CD4-positive, alpha-beta T cell treated with Interleukin-1 beta for 1 hour (primary cell): ENCODE measurements at places on chromosomes 13 and 19.

DNA sequence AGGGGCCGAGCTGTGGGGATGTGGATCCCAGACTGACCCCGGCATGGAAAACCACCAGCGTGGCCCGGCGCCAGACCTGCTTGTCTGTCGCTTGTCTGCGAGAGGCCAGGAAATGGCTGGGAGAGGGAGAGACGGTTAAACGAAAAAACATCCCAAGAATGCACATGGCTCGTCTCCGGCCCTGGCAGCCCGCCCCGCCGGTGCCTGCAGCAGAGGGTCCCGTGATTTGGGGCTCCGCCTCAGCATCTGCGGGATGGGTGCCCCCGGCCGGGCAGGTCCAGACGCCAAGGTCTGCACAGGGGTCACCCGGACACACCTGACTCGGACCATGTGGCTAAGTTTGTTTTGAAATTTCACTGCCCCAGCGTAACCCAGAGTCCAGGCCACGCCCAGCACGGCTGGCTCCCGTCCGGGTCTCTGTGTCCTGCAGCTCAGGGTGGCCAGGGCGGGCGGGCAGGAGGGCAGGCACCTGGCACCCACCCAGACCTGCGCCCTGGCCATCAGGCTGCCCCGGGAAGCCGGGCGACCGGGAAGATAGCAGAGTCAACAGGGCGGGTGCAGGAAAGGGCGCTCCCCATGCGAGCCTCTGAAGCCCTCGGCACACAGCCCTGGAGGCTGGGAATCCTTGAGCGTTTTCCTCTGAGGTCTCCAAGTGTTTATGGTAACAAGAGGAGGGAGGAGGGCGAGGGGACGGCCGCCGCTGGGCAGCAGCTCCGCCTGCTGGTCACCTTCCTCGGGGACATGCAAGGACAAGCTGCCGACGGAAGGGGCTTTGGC lies 103.2 kb downstream of the GADD45B start:
- DNase-seq, result peak; percentile 72

DNA sequence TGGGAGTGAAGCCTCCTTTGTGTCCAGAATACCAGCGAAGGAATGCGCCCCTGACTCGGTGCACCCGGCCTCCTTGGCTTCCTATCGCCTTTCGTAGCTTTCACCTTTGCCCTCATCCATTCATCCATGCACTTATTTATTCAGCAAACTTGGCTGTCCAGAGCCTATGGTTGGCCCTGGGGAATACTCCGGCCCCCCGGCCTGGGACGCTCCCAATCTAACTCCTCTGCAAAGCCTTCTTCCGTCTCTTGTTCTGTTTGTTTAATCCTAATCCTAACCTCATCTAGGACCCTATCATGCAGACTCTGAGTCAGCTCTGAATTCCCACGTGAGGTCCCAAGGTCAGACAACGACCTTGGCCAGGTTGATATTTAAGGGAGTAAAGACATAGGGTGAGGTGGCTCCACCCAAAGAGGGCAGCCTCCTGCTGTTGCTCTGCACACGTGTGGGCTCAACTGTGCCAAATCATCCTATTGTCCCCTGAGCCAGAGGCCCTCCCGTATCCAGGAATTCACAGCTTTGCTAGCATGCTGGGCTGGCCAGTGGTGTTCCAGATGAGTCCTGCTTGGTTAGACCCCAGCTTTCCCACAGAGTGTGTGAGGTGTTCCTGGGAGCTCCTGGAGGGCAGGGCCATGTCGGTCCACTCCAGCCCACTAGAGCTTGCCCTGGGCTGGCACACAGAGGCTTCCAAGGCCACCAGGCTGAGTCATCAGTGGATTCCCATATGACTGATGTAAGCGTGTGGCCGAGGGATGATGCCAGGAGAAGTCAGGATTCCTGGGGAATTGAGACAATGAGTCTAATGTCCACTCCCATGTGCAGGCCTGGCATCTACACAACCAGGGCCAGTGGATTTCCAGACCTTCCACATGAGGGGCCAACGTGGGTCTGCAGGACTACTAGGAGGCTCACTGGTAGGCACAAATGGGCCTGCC lies 6.5 kb upstream of the CCNE1 start:
- DNase-seq, result no peak

DNA sequence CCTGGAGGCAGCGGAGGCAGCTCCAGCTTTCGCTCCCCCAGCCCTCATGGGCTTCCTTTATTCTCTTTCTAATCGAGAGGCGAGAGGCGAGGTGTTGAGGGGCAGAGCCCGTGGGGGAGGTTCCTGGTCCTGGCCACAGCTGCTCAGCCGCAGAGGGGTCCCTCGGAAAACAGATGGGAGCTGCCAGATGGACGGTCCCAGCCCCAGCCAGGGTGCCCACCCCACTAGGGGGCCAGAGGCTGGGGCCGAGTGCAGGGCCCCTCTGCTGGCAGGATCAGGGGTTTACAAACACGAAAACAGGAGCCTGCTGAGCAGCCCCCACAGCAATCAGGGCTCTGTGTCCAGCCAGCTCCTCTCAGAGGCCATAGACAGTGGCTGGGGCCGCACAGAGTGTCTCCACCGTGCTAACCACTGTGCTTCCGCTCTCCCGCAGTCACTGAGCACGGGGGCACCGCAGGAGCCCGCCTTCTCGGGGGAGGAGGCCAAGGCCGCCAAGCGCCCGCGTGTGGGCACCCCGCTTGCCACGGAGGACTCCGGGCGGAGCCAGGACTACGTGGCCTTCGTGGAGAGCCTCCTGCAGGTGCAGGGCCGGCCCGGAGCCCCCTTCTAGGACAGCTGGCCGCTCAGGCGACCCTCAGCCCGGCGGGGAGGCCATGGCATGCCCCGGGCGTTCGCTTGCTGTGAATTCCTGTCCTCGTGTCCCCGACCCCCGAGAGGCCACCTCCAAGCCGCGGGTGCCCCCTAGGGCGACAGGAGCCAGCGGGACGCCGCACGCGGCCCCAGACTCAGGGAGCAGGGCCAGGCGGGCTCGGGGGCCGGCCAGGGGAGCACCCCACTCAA lies 182.2 kb downstream of the KDM4B start:
- DNase-seq, result no peak

DNA sequence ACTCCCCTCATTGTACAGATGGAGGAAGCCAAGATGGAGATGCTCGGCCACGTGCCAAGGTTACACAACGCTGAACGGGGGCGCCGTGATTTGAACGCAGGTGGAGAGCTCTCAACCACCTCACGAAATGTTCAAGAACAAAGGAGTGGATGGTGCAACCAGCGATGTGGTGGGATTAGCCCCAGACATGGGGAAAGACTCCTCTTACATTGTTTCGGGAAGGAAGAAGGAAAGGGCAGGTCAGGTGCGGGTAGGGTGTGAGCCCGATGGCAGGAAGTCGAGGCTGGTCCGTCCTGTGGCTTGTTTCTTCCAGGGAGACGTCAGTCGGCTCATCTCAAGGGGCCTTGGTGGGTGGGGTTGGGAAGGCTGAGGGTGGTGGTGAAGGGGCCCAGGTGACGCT lies 7.1 kb upstream of the KLK14 start:
- DNase-seq, result no peak

- no peak for DNase-seq
Measured at GRCh38 chr13:38309397-38309796, 40.3 kb upstream of the UFM1 start.

- no peak for DNase-seq
Measured at GRCh38 chr13:70527599-70527998, 419.3 kb upstream of the KLHL1 start.

DNA sequence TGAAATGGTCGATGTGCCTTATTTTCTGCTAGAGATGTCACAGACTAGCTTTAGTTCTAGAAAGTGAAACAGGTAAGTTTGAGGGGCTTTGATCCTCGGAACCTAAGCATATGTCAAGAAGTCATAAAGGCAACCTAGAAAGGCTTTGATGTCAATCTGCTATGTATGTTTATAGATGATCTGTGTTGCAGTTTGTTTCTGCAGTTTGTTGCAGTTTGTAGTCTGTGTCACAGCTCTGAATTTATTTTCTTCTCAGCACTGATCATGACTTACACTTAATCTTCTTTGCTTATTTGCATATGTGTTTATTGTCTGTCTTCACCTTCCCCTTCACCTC lies 5.9 kb downstream of the LSM14A start:
- DNase-seq, result no peak

DNA sequence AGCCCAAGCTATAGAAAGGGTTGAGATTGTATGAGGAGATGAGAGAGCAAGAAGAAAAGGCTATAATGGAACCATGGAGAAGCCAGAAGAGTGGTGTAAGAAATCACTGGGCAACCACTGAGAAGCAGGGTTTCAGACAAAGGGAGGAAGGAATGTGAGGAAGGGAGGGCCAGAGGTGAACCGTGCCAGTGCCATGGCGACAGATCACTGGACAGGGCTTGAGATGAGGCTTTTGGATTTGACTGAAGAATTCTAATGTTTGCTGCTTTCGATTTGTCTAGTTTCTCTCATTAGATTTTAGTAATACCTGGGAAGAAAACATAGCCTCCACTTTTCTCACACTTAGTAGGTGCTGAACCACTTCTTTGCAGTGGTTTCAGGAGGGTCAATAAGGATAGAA lies 6.3 kb upstream of the GPR183 start:
- no peak for DNase-seq

DNA sequence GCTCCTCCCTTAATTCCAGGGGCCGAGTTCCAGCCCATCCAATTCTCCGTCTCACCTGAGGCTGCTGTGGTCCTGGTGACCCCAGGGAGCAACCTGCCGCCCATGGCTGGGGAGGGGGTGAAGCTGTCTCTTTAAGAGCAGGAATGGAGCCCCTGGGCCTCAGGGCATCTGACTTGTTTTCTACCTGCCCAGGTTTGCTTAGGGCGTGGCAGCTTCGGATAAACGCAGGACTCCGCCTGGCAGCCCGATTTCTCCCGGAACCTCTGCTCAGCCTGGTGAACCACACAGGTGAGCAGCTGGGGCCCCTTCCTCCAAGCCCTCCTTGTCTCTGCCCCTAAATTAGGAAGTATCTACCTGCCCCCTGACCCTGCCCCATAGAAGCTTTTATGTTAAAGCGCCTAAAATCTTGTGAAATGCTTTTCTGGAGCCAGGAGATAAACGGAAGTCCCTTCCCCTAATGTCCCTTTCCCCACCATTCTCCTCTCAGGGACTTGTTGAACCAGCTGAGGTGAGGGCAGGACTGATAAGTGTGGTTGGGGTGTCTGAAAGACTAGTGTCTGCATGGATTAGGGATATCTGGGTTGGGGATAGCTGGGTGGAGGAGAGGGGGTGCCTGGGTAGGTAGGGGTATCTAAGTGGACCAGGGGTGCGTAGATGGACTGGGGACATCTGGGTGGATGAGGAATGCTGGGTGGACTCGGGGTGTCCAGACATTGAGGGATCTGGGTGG lies 614 bp downstream of the FXYD3 start:
- no peak for DNase-seq

- DNase-seq, result no peak
Measured at GRCh38 chr19:49020931-49021895, 2.9 kb downstream of the CGB3 start.

DNA sequence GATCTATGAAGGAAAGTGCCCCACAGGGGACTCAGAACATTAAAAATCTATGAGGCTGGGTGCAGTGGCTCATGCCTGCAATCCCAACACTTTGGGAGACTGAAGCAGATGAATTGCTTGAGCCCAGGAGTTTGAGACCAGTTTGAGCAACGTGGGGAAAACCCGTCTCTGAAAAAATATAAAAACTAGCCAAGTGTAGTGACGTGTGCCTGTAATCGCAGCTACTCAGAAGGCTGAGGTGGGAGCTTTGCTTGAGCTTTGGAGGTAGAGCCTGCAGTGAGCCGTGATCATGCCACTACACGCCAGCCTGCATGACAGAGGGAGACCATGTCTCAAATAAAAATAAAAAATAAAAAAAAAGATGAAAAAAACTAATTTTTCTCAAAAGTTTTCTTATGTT lies 1070.6 kb downstream of the PCDH9 start:
- no peak for DNase-seq

DNA sequence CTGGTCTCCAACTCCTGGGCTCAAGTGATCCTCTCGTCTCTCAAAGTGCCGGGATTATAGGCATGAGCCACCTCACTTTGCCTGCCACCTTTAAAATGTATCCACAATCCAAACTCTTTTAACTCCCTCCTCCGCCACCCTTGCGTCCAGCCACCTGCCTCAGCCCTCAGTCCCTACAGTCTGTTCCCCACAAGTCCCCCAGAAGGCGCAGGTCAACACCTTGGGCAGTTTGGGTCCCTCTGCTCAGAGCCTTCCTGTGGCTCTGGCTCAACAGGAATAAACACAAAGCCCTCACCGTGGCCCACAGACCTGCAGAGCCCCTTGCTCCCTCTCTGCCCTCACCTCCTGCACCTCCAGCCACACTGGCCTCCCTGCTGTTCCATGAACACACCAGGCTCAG lies 7.5 kb upstream of the EMC10 start:
- no peak for DNase-seq

DNA sequence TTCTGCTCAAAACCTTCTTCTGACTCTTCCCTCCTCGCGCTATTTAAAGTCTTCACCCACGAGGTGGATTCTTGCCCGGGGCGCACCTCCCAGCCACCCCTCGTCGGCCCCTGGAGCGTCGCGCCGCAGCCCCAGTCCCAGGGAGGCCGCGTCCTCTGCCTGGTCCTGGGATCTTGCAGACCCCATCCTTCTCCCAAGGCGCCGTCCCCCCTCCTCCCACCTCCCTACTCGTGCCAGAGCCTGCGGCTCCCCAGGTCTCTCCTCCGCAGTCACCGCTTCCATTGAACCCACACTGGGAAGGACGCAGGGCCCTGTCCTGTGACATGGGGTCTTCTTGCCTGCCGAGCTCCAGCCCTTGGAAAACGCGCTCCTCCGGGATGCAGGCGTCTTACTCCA lies 486 bp downstream of the ZNF808 start:
- DNase-seq, result no peak

- no peak for DNase-seq
Measured at GRCh38 chr19:37593996-37594303, 642 bp downstream of the ZNF571 start.
